ENCODE measurements at places on chromosomes 2 and 18. TPM values are rescaled to one million over a fixed set of nuclear protein-coding genes. Genes with fewer than 3 reads are reported as not detected.

CNDP1 gene
- total RNA-seq, result not detected

ADD2 gene
- total RNA-seq, result 31.5 TPM

GRCh38 chr2:29615841-29616240, 305.5 kb downstream of the ALK start:
- no peak for DNase-seq

GRCh38 chr2:575727-576236, 101.4 kb downstream of the TMEM18 start:
- DNase-seq, result no peak

DSEL gene
- 0.09 TPM for total RNA-seq

- no peak for DNase-seq
Observed at GRCh38 chr2:233981574-233982420, 64.6 kb downstream of the TRPM8 start.

GRCh38 chr18:51194604-51195003, 2.9 kb downstream of the MEX3C start:
- DNase-seq, result no peak

GRCh38 chr2:148930046-148930775, 55.2 kb downstream of the KIF5C start:
- DNase-seq, result no peak

- DNase-seq, result no peak
Observed at GRCh38 chr2:187698374-187699110, 144.3 kb upstream of the TFPI start.

Data from activated CD4-positive, alpha-beta T cell treated with anti-CD3 and anti-CD28 coated beads for 36 hours (primary cell).